ENCODE measurements at places on chromosomes 6 and 20.

DNA sequence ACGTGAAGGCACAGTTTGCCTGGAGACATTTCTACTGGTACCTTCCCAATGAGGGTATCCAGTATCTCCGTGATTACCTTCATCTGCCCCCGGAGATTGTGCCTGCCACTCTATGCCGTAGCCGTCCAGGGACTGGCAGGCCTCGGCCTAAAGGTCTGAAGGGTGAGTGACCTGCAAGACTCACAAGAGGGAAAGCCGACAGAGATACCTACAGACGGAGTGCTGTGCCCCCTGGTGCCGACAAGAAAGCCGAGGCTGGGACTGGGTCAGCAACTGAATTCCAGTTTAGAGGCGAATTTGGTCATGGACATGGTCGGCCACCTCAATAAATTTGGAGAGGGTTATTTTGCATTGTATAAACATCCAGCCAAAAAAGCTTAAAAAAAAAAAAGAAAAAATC, 420.3 kb upstream of the FLRT3 start:
- no peak for DNase-seq

DNA sequence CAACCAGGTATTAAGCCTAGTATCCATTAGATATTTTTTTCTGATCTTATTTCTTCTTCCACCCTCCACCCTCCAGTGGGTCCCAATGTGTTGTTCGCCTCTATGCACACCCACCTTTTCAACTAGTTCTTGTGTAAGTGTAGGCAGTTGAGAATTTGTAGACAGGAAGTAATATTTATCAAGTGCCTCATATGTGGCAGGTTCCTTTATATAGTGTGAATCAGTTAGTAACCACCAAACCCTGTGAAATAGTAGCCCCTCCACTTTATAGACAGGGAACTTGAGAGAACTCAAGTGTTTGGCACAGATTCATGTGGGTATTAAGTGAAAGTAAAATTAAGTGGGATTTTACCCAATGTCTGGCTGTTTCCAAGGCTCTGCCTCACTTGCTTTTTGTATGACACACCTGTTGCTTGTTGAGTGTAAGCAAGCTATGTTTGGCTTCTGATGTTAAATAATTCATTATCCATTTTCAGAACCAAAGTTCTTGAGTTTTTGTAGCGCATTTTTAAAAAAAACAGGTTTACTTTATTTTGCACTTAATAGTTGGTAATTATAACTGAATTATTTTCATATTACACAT, 24.8 kb downstream of the AFDN start:
- DNase-seq: no peak

DNA sequence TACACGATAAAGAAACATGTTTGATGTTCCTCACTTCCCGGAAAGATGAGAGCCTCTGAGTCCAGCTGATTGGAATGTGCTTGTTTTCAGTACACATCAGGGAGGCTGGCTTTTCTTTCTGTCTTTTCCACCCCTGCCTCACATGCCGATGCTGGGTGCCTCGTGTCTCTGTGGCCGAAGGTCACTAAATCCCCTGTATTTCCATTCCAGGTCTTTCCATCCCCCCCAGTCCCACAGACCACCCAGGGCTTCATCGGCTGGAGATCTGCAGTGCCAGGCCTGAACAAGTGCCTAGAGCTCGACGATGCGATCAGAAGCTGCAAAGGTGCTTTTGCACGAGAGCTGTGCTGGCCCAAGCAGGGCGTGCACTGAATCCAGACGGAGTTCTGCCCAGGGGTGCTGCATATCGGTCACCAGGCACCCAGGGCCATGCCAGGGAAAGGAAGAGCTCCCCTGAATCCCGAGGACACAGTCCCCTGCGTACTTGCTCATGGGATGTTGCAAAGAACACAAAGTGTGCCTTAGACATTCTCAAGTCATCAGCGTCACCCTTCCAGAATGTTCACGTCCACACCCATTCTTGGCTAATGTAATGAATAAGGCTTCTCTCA, 67.9 kb downstream of the ANKRD60 start:
- DNase-seq: no peak

- no peak for DNase-seq
Measured at GRCh38 chr6:39075807-39076622, 27.4 kb downstream of the GLP1R start.

DNA sequence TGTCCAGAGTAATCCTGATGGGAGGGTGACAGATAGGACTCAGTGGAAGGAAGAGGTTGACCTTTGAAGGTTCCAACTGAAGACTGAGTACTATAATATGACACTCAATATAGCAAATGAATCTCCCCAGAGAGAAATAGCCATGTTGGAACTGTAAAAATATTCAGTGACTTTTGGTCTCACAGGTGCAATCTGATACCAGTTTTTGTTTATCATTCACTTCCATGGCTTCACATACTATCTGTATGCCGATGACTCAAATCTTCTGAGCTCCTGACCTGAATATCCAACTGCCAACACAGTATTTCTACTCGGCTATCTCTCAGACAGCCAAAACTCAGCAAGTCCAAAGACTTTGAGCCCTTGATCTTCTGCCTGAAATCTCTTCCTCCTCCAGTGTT, 21.8 kb upstream of the PKHD1 start:
- no peak for DNase-seq

- no peak for DNase-seq
Measured at GRCh38 chr6:78607189-78607588, 260.2 kb upstream of the IRAK1BP1 start.

DNA sequence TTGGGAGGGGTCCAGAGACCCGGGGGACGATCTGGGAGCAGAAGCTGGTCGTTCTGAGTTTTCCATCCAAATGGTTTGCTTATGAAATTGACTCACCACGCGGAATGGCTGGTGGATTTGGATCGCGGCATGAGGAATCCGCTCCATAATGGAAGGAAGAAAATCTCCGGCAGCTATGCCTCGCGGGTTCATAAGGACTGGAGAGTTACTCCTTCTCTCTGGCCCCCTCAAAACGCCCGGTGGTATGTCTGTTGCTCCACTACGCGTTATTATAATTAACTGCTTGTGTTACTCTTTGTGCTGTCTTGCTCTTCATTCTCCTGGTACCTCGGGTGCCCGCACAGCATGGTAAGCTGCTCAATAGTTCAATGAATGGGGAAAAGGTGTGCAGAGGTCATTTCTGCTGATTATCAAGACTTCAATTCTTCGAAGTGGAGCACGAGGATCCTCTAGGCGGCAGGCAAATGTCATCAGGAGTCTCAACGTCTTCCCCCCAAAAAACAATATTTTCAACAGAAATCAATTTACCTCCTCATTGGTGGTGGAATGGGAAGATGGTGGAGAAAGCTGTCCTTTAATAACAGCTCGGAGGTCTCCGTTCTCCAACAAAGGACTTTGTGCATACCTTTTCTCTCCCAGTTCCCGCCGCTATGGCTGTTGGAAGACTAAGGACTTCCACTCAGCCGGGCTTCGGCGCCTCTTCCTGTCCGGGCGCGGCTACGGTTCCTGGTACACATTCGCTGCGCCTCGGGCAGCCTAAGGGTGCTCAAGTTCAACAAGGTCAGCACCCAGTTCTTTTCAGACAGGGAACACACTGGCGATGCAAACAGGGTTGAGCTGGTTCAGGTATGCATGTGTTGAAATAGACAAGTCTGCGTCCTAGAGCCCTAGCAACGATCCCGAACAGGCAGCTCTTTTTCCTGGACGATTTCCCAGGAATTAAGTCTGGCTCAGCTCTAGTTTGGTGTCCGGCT, 9.2 kb upstream of the PRSS16 start:
- DNase-seq: no peak

DNA sequence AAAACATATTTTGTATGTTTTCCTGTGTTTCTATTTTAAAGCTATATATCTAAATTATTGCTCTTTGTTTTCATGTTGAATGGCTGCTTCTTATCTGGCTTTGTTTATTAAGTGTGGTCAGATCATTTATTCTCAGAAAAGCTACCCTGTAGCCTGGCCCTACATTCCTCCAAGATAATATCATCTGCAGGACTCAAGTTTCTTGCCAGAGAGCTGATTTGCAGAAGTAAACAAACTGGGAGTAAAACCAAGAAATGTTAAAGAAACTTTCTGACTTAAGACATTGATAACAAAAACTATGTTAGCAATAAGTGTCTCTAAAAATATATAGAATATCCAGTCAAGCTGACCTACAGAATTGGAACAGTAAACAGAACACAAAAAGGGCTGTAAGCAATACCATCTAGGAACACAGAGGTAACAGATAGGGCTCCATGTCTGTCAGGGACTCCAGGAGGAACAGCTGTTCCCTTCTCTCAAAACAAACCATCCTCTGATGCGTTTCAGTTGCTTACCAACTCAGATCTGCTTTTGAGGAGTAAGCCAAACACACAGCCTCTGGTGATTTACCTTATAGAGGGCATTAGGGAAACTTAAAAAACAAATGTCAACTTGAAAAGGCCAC, 17.5 kb upstream of the CEP85L start:
- no peak for DNase-seq

DNA sequence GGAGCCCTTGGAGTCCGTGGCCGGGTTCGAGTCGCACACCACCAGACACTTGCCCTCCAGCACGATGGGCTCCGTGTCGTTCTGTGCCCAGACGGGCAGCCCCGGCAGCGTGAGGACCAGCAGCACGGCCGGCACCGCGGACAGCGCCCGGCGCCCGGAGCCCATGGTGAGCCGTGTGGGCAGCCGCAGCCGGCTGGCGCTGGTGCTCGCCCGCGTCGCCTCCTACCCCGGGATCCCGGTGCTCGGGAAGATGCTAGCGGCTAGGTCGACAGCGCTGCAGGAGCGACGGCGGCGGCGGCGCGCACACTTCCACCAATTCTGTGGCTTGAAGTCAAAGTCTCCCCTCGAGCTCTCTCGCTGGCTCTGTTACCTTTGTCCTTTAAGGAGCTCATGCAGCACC, 1.3 kb downstream of the CBLN4 start:
- no peak for DNase-seq

GRCh38 chr20:50311308-50312001, 120.8 kb downstream of the CEBPB start:
- DNase-seq: no peak

GRCh38 chr6:111237852-111238251, 150.5 kb downstream of the SLC16A10 start:
- DNase-seq: no peak

DNA sequence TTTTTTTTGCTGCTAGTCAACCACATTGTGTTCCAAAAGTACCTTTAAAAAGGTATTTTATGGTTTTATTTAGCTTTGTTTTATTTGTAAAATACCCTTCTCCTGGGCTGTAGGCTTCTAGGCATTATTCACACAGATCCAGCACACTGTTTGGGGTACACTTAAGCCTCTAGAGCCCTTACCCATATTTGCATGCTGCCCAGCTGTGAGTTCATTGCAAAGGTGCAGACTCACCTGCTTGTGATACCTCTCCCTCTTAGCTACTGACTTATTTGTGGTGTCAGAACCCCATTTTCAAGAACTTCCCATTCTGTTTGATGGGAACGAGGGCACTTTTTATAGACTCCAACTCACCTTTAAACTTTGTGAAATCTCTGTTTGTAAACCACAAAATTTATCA, 69.8 kb downstream of the RIN2 start:
- no peak for DNase-seq
